ENCODE measurements at places on chromosomes 1 and 21. TPM values are rescaled to one million over a fixed set of nuclear protein-coding genes. Genes with fewer than 3 reads are reported as not detected.
A peak's percentile ranks its signal among the peaks of the same experiment; 100 is the strongest.

DNA sequence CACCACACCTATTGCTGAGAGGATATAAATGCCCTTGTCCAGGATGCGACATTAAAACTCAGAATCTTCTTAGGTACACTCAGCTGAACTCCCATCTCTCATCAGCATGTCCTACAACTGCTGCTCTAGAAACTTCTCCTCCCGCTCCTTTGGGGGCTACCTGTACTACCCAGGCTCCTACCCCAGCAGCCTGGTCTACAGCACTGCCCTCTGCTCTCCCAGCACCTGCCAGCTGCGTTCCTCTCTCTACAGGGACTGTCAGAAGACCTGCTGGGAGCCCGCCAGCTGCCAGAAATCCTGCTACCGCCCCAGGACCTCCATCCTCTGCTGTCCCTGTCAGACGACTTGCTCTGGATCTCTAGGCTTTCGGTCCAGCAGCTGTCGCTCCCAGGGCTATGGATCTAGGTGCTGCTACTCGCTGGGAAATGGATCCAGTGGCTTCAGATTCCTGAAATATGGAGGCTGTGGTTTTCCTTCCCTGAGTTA is at the start of gene KRTAP13-4:
Gene KRTAP13-4, plus strand, starts transcription at position 51 of the 486 bp plus-strand sequence. Its CDS starts 56 bp downstream, at position 107.
- DNase-seq, result no peak
- peaks cover 1% of the 10 kb centered on the region for H3K27me3 ChIP-seq
- no peak within 1 kb of the TSS for H3K27ac ChIP-seq
- no peaks in the 10 kb centered on the region for H3K4me1 ChIP-seq
- no peak within 1 kb of the TSS for H3K4me3 ChIP-seq

DNA sequence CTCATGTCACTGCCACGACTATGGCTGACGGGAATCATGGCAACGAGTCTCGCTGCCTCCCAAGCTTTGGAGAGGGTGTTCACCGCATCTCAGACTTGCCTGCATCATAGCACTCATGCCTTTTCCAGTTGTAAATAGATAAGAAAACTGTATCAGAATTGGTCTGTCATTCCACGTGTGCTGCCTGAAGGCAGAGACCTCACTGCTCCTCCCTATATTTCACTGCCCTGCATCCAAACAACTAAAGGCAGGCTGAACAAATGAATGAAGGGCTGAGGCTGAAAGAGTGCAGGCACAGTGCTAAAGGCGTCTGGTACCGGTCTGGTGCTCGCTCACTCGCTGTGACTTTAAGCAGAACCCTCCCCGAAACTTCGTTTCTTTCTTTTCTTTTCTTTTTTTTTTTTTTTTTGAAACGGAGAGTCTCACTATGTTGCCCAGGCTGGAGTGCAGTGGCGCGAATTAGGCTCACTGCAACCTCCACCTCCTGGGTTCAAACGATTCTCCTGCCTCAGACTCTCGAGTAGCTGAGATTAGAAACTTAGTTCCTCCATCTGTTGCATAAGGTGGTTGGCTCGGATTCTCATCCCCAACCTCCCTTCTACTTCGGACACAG is 542 bp downstream of the EIF2B3 start:
- peaks cover 14% of the 10 kb centered on the region for H3K36me3 ChIP-seq
- peaks cover 15% of the 10 kb centered on the region for H3K4me1 ChIP-seq
- H3K27ac ChIP-seq, result peak overlapping the region; percentile 87
- peak overlapping the region; percentile 97 for H3K4me3 ChIP-seq
- H3K27me3 ChIP-seq, result no peaks in the 10 kb centered on the region
- no peak for DNase-seq

DNA sequence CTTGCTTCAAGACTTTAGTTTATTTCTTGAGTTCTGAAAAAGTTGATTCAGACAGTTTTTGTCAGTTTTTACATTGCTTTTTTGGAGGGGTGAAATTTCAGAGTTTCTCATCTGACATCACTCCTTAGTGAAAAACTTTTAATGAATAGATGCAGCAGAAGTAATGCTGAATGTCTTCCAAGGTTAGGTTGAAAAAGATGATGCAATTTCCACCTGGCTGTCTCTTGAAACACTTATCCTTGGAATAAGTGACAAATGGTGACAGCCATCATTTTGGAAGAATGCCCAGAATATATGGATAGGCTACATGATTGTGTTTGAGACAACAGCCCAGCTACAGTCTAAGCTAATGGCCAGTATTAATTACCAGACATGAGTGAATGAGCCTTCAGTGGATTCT is 140.8 kb downstream of the ZNF644 start:
- no peaks in the 10 kb centered on the region for H3K4me1 ChIP-seq
- no peaks in the 10 kb centered on the region for H3K36me3 ChIP-seq
- H3K27ac ChIP-seq, result no peak overlapping the region
- no peak overlapping the region for H3K4me3 ChIP-seq

- no peak overlapping the region for H3K4me3 ChIP-seq
- H3K36me3 ChIP-seq, result no peaks in the 10 kb centered on the region
- no peak overlapping the region for H3K27ac ChIP-seq
- H3K27me3 ChIP-seq, result peaks cover 37% of the 10 kb centered on the region
- H3K4me1 ChIP-seq, result peaks cover 2% of the 10 kb centered on the region
- no peak for DNase-seq
Observed at GRCh38 chr1:108503062-108503733, 53.1 kb downstream of the NBPF6 start.

- DNase-seq, result no peak
- peaks cover 39% of the 10 kb centered on the region for H3K4me1 ChIP-seq
- H3K27me3 ChIP-seq, result peaks cover 4% of the 10 kb centered on the region
- peaks cover 9% of the 10 kb centered on the region for H3K36me3 ChIP-seq
- H3K4me3 ChIP-seq, result no peak overlapping the region
Observed at GRCh38 chr1:205777994-205778393, 2.7 kb upstream of the RAB29 start.

- no peak overlapping the region for H3K27ac ChIP-seq
- H3K27me3 ChIP-seq, result no peaks in the 10 kb centered on the region
- H3K4me1 ChIP-seq, result no peaks in the 10 kb centered on the region
Observed at GRCh38 chr1:107184888-107185287, 44.0 kb downstream of the NTNG1 start.

DNA sequence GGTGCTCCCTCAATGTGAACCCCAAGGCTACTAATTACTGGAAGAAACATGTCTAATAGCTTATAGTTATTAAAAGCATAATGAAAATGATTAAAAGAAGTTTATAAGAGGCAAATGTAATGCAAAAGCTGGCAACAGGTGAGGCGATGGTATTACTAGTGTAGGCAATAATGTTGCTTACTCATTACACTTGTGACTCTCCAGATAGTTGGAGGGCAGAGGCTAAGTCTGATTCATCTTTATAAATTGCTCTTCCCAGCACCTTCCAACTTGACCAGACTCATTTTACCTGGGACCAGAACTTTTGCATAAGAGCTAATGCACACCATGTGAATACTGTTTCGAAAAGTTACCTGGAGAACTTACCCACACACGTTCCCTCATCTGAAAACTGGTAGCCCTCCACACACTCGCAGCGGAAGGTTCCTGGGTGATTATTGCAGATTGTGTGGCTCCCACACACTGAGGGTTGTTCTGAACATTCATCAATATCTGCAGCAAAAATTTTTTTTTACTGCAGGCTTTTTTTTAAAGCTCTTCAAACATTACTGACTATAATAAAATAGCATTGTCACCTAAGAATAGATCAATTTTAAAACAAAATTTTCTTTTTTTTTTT is 48.0 kb downstream of the NID1 start:
- H3K4me1 ChIP-seq, result no peaks in the 10 kb centered on the region
- no peaks in the 10 kb centered on the region for H3K36me3 ChIP-seq
- no peak for DNase-seq
- peaks cover 25% of the 10 kb centered on the region for H3K27me3 ChIP-seq
- H3K27ac ChIP-seq, result no peak overlapping the region

- H3K27me3 ChIP-seq, result no peaks in the 10 kb centered on the region
- H3K4me1 ChIP-seq, result no peaks in the 10 kb centered on the region
- no peak overlapping the region for H3K27ac ChIP-seq
- no peaks in the 10 kb centered on the region for H3K36me3 ChIP-seq
- H3K4me3 ChIP-seq, result no peak overlapping the region
Observed at GRCh38 chr1:6170742-6171201, 9.3 kb downstream of the CHD5 start.

DNA sequence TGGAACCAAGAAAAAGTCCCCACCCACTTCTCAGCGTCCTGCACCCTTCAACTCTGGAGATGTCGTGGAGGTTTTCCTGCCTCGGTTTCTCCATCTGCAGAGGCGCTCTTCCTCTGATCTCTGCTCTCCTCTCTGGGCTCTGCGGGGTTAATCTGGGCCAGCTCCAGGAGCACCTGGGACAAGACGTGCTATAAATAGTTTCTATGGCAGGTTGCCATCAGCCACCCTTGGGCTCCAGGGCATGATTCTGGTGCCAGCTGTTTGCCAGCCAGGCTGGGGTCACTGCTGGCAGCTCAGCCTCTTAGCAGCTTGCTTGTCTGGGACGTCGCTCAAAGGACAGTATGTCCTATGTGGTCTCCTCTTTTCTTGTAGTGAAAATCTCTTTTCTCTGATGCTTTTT is 137.1 kb downstream of the ACTL8 start:
- H3K27ac ChIP-seq, result no peak overlapping the region
- H3K4me3 ChIP-seq, result no peak overlapping the region

DNA sequence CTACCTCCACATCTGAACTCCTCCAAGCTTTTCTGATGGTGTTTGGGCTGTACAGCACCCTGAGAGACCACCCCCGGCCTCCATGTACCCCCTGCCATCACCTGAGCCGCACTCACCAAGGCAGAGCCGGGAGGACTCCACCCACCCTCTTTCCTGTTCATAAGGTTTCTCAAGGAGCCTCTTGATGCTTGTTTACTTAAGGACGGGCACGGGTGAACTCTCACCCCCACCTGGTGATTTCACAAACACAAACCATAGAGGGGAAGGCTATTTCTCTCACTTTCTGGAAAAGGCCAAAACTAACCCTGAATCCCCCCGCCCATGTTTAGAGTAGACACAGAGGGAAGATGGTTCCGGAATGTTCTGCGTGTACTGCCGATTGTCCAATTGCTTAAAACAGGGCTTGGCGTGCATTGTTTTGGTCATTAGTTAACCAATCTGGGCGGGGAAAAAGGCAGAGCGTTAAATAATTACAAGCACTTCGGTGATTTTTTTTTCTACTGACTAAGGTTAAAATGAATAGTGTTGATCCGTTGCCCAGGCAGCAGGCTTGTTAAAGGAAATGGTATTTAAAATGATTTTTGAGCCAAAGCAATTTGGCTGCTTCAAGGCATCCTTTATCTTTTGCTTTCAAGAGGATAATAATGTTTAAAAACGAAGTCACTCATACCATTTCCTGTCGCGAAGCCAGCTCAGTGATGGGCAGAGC is 279.8 kb upstream of the VAMP3 start:
- no peaks in the 10 kb centered on the region for H3K36me3 ChIP-seq
- no peaks in the 10 kb centered on the region for H3K4me1 ChIP-seq
- H3K4me3 ChIP-seq, result no peak overlapping the region
- no peak overlapping the region for H3K27ac ChIP-seq

GRCh38 chr1:246110343-246111219 is 396.5 kb downstream of the SMYD3 start:
- DNase-seq, result no peak
- H3K4me3 ChIP-seq, result no peak overlapping the region
- H3K27me3 ChIP-seq, result no peaks in the 10 kb centered on the region
- H3K4me1 ChIP-seq, result peaks cover 9% of the 10 kb centered on the region
- H3K36me3 ChIP-seq, result no peaks in the 10 kb centered on the region

GRCh38 chr1:156571261-156571852 is 1.0 kb downstream of the IQGAP3 start:
- peaks cover 10% of the 10 kb centered on the region for H3K36me3 ChIP-seq
- DNase-seq, result no peak

DNA sequence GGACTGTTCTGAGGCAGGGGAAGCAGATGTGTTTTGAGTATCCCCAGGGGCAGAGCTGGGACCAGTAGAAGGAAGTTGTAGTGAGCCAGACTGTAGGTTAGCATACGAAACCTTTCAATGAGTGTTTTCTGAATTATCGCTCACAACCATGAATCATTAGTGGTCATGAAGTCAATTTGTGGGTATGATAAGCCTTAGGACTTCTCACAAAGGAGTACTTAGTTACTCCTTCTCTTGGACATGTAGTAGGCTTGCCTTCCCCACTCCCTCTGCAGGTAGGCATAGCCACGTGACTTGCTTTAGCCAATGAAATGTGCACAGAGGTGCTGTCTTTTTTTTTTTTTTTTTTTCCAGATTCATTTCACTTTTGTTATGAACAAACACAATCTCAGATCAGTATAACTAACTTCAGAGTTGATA is 23.9 kb upstream of the FAAH start:
- no peak overlapping the region for H3K4me3 ChIP-seq
- H3K27me3 ChIP-seq, result no peaks in the 10 kb centered on the region
- no peak for DNase-seq
- peaks cover 28% of the 10 kb centered on the region for H3K36me3 ChIP-seq
- peaks cover 12% of the 10 kb centered on the region for H3K4me1 ChIP-seq

DNA sequence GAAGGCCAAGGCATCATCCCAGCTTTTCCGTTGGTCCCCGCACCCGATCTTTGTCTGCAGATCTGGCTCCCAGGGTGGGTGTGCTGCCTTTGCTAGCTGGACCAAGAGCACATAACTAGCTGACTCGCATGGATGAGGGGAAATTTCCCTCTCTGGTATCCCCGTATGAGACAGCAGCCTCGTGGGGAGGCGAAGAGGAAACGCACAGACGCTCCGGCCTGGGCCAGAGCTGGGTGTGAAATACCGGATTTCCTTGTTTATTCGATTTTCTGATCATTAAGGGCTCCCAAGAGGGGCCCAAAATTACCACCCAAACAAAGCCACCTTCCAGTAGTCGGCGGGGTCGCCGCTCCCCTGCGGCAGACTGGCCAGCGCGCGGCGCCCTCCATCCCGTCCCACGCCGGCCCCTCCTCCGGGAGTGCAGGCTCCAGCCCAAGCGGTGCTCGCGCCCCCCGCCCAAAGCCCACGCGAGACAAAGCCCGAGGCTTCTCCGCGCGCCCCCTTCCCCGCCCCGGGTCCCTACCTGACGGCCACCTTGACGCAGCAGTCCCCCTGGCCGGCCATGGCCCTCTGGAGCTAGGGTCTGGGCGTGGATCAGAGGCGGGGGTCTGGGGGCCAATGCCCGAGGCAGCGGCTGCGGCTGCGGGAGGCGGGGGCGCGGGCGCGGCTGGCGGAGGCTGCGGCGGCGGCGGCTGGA is 546 bp downstream of the KIF21B start:
- DNase-seq, result no peak
- H3K4me3 ChIP-seq, result peak overlapping the region; percentile 96
- peaks cover 70% of the 10 kb centered on the region for H3K4me1 ChIP-seq
- peak overlapping the region; percentile 98 for H3K27ac ChIP-seq

DNA sequence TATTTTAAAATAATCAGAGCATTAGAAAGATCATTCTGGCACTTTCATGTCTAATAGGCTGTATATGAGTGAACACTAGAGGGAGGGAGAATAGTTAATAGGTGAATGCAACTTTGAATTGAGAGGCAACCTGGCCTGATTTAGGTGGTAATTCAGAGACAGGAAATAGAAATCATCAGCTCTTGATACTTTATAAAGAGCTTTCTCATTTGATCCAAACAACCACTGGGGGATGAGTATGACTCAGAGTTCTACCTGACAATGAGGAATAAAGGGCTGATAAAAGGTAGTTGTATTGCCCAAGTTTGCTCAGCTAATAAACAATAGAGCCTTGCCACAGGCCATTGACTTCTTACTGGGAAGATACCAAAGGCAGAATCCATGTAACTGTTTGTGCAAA is 5.2 kb upstream of the FAM89A start:
- no peaks in the 10 kb centered on the region for H3K36me3 ChIP-seq
- H3K27me3 ChIP-seq, result peaks cover 62% of the 10 kb centered on the region
- no peak overlapping the region for H3K27ac ChIP-seq
- no peak for DNase-seq
- H3K4me1 ChIP-seq, result peaks cover 10% of the 10 kb centered on the region

ATF3 gene
- 23.9 TPM for total RNA-seq

SMIM12 gene
- total RNA-seq, result 58.7 TPM

EPS15 gene
- total RNA-seq, result 54.1 TPM

USP16 gene
- total RNA-seq, result 44.1 TPM

KDF1 gene
- not detected for total RNA-seq

PRAMEF18 gene
- not detected for total RNA-seq

NECTIN4 gene
- 0.05 TPM for total RNA-seq

LHX4 gene
- total RNA-seq, result not detected

DISC1 gene
- total RNA-seq, result 1.5 TPM

PTGFRN gene
- total RNA-seq, result 19.1 TPM
